ENCODE measurements at places on chromosomes 5 and 9. TPM values are rescaled to one million over a fixed set of nuclear protein-coding genes. Genes with fewer than 3 reads are reported as not detected.

IFNA13 gene
- total RNA-seq: not detected

ZDHHC11 gene
- total RNA-seq: 4.2 TPM

DNA sequence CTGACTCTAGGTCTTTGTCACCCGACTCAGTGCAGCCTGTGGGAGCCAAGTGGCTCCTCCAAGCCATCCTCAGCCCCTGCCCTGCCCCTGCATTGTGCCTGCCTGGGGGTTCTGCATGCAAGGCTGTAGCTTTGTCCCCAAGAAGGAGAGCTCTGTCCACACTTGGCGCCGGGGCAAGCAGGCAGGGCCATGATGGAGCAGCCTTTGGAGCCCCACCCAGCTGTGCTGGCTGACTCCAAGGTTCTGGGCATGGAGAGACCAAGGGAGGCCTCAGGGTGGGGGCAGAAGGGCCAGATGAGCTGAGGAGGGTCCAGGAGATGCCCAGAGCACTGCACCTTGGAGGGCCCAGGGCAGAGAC lies 226.2 kb downstream of the CACNA1B start:
- no peak for DNase-seq
- no peaks in the 10 kb centered on the region for H3K4me1 ChIP-seq
- H3K36me3 ChIP-seq: no peaks in the 10 kb centered on the region

GRCh38 chr5:129477532-129477931 lies 17.4 kb downstream of the ADAMTS19 start:
- H3K27ac ChIP-seq: no peak overlapping the region
- DNase-seq: no peak
- no peak overlapping the region for H3K4me3 ChIP-seq
- no peaks in the 10 kb centered on the region for H3K4me1 ChIP-seq

- H3K27me3 ChIP-seq: no peaks in the 10 kb centered on the region
- DNase-seq: no peak
- no peaks in the 10 kb centered on the region for H3K4me1 ChIP-seq
- no peaks in the 10 kb centered on the region for H3K36me3 ChIP-seq
- H3K4me3 ChIP-seq: no peak overlapping the region
Observed at GRCh38 chr5:149750596-149750995, 20.5 kb downstream of the PPARGC1B start.

DNA sequence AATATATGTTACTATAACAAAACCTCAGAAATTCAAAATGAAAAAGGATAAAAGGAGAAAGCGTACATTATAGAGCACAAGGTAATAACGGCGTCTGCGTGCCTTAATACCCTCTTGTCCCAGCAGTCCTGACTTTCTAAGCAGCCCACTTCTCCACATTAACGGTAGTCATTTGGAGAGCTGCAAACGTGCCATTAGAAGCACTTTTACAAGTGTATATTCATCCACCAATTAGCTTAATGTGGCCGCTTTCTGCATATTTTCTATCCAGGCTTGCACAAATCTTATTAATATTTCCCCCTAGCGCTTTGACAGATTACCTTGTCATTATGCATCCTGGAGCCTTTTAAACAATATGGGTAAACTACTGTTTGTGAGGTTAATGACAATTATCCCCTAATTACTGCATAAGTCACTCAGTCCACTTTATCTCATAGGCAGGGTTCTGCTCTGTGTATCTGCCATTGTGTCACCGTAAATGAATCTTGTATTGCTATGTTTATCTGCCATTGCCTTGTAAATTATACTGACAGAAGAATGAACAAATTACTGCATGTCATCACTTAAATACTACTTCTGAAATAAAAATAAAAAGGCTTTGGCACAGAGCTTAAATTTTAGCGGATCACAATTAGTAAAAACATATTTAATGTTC lies 421.3 kb downstream of the BNC2 start:
- H3K27me3 ChIP-seq: no peaks in the 10 kb centered on the region
- no peak for DNase-seq
- H3K27ac ChIP-seq: no peak overlapping the region
